ENCODE measurements at places on chromosomes 3 and 15.
A peak's percentile ranks its signal among the peaks of the same experiment; 100 is the strongest.

- DNase-seq: peak; percentile 84
Measured at GRCh38 chr3:162354356-162354755, 857.7 kb downstream of the OTOL1 start.

GRCh38 chr3:9398700-9399336 is 1.4 kb downstream of the SETD5 start:
- DNase-seq: peak; percentile 32

- no peak for DNase-seq
Measured at GRCh38 chr15:78079298-78080087, 2.0 kb upstream of the TBC1D2B start.

DNA sequence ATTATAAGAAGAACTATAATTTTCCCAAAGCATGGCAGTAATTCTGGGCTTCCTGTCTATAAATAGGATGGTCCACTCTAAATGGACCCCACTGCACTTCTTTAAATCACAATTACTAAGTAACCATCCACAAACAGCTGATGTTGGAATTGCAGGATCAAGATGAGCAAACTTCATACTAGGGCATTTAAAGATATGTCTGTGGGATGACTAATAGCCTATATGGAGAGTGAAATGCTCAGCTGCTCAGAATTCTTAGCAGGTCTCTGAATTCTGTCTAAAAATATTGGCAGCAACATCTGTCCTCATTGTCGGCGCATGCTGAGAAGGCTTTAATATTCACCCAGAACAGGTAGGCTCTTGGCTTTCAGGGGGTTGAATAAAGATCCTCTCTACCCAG is 140.4 kb downstream of the SATB1 start:
- no peak for DNase-seq

GRCh38 chr3:143443851-143444331 is 324.3 kb downstream of the CHST2 start:
- DNase-seq: peak; percentile 95

DNA sequence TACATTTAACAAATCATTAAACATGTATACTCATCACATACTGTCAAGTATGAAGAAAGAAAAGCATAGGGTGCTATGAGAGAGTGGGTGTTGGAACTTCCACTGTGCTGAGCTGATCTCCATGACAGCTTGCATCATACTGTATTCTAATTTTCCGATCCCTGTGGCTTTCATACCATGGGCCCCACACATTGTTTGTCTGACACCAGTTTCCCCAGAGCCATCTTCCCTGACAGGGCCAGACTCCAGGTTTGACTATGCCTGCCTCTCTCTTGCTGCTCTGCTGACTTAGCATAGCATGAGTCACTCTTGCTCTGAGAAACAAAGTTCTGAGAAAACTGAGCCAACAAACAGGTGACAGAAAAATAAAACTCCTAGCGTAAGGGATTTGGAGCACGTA is 37.0 kb upstream of the CASR start:
- DNase-seq: no peak

DNA sequence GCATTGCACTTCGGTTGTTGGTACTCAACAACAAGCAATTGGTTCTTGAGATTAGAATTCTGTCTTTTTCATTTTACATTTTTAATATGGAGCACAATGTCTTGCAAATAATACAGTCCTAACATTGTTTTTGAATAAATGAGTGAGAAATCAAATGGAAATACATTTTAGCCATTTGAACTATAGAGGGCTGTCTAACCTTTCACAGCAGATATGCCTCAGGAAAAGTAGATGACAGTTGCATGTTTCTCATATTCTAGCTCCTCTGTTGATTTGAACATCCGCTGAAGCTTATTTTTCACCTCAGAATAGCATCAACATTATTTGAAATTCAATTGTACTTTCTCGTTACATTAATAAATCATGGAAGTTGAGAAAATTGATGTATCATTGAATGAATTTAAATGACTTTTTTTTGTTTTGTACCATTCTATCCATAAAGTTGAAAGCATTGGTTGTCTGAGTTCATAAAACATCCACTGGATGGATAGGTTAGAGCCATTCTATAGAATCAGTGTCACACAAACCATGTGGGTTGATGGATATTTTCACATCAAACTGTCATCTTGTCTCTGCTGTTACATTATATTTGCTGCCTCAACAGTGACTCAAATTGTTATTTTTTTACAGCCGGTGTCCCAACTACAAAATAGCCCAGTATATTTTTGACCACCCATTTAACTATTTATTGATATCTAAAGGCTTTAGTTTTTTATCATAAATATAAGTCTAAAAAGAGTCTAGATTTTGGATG is 928.3 kb downstream of the NSUN3 start:
- DNase-seq: no peak

DNA sequence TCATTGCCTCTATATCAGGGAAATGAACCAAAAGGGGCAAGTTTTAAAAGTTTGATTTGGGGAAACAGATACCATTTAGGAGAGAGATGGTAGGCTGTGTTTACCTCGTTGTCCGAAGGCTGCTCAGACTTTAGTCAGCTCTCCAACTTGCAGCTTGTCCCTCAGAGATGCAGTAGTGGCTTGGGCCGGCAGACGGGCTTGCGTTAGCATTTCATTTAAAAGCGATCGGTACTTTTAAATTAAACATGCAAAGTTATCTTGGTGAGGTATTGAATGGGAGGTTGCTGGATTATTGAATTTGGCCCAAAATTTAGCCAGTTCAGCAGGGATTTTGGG is 26.2 kb downstream of the EEFSEC start:
- no peak for DNase-seq

- no peak for DNase-seq
Measured at GRCh38 chr15:48002767-48003166, 118.0 kb upstream of the SLC24A5 start.

GRCh38 chr3:143207338-143207961 is 87.9 kb downstream of the CHST2 start:
- peak; percentile 78 for DNase-seq

DNA sequence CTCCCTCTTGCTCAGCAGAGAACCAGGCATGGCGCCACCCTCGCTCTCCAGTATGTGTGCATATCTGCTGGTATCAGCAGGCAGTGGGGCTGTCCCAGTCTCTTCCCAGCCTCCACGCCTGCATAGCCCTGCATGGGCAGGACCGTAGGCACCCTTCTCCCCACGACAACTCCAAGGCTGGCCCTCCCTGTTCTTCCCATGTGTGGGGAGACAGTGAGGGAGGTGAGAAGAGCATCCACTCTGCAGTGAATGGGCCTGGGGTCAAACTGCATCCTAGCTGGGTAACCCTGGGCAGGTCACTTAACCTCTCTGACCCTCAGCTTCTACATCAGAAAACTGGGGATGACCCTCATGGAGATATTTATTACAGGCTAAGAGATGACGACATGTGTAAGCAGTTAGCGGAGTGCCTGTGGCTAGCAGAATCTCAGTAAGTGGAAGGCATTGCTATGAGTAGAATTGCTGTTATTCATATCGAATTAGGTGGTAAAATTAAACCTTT is 13.3 kb upstream of the SSUH2 start:
- peak; percentile 49 for DNase-seq

- DNase-seq: no peak
Measured at GRCh38 chr3:34072297-34072696, 273.9 kb downstream of the PDCD6IP start.

- peak; percentile 55 for DNase-seq
Measured at GRCh38 chr3:186839874-186840641, 2.5 kb upstream of the ADIPOQ start.

GRCh38 chr3:43055393-43055792 is 50.5 kb downstream of the POMGNT2 start:
- DNase-seq: no peak

DNA sequence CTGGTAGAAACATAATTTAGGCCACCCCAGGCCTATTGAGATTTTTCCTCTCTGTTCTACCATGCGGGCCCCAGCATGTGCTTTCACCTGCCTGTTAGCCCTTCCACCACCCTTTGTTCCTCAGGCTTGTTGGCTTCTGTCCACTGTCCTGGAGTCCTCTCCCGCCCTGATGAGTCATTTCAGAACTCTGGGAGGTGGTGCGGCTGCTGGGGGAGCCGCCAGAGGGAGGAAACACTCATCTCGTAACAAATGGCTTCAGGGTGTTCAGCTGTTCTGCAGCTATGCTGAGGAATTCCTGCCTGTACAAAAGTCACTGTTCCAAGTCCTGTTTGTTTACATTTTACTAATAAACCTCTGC is 36.3 kb downstream of the LRTM1 start:
- peak; percentile 98 for DNase-seq

- no peak for DNase-seq
Measured at GRCh38 chr3:191360620-191361019, 30.3 kb upstream of the UTS2B start.

DNA sequence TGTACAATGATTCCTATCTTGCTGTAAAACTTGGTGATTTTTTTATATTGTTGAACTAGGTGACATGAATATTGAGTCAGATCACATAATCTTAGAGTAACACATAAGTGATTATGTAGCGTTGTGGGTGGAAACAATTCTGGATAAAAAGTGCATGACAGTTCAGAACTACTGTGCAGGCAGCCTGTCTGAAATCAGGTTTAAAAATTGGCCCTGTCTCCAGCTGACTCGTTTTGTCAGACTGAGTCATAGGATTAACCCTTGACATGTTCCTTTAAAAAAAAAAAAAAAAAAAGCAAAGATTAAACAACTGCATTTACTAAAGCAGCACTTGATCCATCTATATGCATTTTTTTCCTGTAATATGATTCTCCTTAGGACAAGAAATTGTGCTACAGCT is 160.0 kb upstream of the CGNL1 start:
- DNase-seq: peak; percentile 89

DNA sequence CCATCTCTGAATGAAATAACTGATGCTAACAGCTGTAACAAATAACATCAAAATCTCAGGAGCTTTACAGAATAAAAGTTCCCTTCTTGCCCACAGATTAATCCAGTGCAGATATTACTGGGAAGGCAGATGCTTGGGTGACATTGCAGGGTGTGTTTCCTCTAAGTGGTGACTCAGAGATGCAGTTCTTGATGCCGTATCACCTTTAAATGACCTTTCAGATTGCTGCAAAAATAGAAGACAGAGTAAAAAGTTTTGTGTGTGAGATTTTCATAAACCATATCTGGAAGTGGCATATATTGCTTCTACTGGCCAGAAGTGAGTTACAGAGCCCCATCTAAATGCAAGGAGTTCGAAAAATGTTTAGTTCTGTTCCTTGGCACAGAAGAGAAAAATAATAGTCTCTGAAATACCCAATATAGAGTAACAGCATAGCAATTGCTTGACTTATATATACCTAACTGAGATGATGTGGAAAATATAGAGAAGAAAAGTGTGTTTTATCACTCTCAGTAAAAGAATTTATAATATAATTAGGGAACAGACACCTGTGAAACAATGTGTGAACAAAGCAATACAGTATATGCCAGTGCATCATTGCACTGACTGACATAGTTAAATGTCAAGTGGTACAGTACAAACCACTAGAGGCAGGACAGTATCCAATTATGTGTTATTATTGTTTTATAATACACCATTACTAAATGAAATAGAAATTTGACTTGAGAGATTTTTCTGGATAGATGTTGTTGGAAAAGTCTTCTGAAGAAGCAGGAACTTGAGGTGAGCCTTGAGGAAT is 430.7 kb upstream of the CBLB start:
- DNase-seq: peak; percentile 41

DNA sequence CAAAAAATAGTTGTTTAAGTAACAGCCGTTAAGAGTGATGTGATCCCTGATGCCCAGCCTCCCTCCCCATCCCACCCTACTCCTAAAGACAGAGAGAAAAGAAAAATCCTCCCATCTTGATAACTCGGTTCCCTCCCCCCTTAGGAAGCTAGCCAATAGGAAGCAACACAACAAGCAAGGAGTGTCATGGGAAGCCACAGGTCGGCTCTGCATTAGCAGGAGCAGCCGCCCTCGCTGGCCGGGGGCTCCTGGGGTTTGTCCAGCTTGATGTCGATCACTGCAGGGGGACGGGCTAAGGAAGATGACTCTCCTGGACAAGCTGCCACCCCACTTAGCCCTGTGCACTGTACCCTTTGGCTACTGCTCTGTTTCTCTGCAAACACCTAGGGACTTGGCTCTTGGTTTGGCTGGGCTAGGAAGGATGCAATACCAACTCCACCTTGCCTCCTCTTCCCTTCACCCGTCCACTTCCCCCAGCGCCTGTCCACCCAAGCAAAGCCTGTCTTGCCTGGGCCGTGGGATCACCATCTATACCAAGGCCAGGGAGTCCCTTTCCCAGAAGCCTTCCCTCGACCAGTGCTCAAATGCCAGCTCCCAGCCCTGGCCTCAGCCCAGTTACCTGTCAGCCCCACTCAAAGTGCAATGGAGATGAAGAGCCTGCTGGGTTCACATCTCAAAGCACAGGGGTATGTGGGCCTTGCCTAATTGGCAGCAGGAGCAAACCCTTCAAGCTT is 23.1 kb downstream of the SRPRB start:
- DNase-seq: no peak

GRCh38 chr3:114327665-114328064 is 33.8 kb downstream of the TIGIT start:
- no peak for DNase-seq

DNA sequence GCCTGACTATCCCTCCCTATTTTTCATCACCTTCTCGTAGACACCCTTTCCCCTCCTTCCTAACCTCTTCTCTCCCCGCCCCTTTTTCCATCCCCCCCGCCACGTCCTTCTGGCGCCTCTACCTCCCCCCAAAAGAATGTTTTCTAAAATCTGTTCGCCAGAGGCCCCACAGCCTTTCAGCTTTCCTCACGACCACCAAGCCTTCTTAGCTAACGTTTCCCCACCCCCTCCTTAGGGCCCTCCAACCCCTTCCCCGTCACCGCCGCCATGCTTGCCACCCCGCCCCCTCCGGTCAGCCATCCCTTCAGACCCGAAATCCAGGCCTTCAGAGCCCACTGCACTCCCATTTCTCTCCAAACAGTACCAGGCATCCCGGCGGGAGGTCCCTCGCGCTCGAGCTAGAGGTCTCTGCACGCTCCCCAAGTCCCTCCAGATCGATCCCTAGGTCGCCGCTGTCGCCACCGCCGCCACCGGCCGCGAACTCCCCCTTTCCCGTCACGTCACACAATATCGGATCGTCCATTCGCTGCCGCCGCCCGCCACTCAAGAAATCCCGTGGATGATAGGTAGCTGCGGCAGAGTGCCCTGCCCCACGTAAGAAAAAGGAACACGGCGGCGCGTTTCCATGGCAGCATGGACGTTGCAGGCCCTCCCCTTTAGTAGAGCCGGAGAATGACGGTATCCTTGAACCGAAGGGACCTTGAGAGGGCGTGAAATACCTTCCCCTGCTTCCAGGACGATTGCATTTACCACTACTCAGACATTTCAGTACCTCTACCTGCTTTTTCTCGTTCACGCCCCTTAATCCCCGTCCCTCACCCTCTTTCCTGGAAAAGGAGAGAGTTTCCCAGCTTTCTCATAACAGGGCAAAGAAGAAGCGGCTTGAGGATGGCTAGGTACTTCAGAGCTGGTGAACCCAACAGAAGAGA is at the start of gene TP53BP1:
TP53BP1 (minus strand) TSS at position 484 of the 929 bp plus-strand sequence; CDS start at position 371, 113 bp downstream.
- peak; percentile 95 for DNase-seq

DNA sequence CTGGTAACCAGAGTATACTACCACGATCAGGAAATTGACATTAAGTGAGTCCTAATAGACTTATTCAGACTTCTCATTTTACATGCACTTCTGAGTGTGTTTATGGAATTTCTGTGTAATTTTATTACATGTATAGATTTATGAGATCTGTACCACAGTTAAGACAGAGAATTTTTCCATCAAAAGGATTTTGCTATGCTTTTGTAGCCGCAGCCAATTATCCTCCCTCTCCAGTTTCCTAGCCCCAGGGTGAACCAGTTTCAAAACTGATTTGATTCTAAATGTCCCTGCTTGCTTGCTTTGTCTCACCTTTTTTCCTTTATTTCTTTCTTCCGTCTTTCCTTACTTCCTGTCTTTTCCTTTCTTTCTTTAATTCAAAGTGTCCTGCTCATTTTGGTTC is 661.2 kb upstream of the BCHE start:
- DNase-seq: no peak
